Head of caudate nucleus (tissue), 42 donors: ENCODE measurements at places on chromosomes 7 and 10.
A peak's percentile ranks its signal among the peaks of the same experiment; 100 is the strongest.

DNA sequence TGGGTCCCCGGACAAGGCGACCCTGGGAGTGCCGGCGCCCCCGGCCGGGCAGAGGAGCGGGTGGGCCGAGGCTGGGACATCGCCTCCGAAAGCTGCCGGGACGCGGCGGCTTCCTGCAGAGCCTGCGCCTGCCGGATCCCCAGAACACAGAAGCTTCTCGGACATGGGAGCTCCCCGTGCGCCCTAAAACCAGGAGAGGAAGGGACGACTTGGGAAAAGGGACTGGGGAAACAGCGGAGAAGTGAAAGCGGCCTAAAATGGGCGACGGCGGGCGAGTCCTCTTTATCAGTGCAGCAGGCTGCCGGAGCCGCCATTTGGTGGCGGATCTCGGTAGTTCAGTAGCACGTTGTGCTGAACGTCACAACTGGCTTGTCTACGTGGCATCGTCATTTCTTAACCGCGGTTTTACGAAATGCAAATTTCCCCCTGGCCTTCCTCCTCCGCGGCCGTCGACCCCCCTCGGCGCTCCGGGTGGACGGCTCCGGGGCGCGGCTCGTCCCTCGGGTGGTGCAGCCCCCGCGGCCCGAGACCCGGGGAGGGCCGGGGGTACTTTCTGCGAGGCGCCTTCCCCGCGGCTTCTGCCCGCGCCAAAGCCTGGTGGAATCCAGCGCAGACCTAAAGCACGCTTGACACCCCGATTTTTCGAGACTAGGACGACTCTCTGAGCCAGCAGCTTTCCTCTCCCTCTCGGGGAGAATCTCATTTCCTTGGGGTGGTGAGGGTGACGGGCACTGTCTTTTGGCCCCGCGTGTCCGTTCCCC, 9.9 kb upstream of the SPAG6 start:
- DNase-seq: peak; percentile 51

DNA sequence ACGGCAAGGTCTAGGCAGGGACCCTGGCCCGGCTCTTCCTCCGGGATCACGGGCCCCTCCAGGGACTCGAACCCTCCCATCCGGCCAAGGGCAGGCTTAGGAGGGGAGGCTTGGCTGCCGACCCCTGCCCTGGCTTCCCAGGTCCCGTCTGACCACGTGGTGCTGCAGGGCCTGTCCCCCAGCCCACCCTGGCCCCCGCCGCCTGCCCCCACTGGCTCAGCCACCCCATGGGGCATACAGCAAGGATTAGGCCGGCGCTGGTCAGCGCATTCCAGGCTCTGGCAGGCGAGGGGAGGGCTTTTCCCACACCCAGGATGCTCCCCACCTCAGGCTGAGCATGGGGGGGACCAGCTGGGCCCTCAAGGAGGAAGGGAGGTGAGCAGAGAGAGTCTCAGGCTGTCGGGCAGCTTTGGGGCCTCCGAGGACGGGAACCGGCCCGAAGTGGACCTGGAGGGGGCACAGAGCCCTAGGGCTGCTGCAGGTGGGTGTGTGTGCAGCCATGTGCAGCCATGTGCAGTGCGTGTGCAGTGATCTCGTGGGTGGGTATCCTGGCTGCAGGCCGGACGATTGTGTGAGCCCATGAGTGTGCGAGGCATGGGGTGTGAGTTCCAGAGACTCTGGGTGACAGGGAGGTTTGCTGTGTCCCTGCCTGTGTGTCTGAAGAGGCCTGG, 713 bp upstream of the GRIFIN start:
- no peak for DNase-seq

DNA sequence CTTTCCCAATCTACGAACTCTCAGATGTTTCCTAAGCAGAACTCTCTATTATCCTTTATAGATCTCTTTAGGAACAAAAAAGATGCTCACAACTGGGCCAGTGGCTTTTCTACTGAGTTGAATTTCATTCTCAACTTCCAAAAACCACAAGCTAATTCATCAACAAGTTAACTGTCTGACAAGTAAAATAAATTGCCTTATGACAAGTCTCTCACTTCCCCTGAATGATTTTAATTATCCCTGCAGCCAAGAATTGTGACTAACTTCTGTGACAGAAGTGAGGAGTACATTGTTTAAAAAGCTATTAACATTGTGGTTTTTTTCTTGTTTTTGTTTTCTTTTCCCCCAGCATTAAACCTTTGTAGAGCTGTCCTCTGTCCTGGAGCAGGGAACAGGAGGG, 343.1 kb downstream of the HPSE2 start:
- no peak for DNase-seq

- DNase-seq: no peak
Measured at GRCh38 chr7:16563281-16564022, 36.8 kb downstream of the LRRC72 start.

DNA sequence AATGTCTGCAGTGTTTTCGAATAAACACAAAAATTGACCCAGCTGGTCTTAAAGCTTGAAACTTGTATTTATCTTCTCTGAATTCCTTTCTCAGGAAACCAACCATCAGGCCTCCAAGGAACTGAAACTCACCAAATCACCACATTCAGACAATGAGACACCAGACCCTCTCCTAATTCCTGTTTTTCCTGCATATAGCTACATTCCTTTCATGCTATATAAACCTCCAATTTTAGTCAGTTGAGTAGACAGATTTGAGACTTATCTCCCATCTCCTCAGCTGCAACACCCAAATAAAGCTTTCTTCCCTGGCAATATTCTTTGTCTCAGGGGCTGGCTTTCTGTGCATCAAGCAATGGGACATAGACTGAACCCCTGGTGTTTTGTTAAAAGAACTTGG, 317.0 kb downstream of the CACNA2D1 start:
- no peak for DNase-seq

DNA sequence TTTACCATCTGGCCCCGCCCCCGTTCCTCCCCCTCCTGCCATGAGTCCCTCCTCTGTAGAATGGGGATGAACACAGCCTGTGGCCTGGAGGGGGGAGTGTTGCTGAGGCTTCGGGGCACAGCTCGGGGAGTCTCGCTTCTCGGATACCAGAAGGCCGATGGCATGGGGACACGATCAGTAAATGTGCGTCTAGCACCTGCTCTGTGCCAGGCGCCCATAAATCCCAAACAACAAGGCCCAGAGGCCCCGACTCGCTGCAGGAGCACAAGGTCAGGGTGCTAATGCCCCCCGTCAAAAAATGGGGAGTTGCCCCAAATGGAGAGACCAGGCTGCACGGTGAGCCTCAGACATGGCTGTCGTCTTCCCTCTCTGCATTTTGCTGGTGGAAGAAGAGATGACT, 40.7 kb downstream of the JAKMIP3 start:
- no peak for DNase-seq

GRCh38 chr10:74207691-74208480, 56.9 kb downstream of the ADK start:
- no peak for DNase-seq

DNA sequence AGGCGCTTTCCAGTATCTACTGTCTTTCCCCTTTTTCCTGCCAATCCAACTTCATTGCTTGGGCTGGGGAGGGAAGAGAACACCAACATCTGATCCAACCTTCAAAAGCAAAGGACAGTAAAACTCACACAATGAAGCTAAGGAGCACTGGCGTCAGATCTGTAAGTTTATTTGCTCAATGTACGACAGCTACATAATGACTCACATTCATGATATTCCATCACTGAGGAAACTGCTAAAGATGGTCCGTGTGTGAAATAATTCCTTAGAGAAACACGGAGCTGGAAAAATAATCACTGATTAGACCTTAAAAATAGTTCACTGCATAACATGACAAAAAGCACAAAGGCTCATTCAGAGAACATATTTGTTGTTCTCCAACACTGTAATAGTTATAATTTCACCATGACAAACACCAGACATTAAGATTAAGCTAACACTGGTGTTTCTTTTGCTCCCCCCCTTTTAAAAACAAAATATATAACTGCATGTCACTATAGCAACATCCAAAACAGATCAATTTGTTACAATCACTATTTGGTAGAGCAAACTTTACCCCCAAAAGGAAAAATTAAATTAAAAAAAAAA, 24.3 kb downstream of the HSPB1 start:
- no peak for DNase-seq

GRCh38 chr7:139043823-139044812, 8.3 kb upstream of the ZC3HAV1L start:
- DNase-seq: no peak

DNA sequence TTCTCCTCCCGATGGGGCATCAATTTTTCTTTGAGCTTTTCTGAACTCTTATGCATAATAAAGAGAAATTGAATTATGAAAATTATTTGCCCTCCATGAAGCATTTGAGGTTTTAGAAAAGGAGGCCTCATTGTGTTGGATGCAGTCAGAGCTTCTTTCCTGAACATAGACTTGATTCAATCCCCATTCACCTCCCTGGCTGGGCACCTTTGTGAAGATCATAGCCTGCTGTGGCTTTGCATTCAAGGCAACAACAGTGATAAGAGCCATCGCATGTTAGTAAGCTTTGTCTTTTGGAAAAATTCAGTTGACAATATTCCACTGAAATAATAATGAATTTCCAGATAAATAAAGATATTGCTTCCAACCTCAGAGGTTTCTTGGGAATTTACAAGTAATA, 87.1 kb downstream of the TRIL start:
- DNase-seq: no peak

- no peak for DNase-seq
Measured at GRCh38 chr7:132380059-132380458, 196.2 kb downstream of the PLXNA4 start.

DNA sequence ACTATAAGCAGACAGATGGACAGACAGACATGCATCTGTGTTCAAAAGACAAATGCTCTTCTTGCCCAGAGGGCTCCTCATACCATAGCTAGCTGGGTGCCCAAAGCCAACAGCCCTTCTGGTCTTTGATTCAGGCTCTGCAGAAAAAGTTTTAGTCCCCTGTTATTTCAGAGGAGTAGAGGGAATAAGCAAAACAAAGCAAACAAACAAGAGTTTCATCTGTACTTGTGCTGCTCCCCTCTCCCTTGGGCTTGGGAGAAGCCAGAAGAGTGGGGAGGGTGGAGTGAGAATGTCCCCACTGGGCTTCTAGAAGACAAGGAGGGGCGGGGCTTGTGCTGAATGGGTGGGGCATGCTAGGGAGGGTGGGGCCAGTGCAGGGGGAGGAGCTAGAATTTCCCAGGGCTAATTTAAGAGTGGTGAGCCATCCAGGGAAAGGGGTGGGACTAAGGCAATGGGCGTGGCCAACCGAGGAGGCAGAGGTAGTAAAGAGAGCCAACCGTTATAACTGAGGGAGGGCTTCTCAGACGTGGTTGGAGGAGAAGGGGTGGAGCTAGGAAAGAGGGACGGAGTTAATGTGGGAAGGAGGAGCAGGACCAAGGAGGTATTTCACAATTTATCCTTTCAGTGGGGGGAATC, 101.2 kb upstream of the MGMT start:
- DNase-seq: no peak

GRCh38 chr7:55485501-55486191, 86.7 kb downstream of the VOPP1 start:
- no peak for DNase-seq

DNA sequence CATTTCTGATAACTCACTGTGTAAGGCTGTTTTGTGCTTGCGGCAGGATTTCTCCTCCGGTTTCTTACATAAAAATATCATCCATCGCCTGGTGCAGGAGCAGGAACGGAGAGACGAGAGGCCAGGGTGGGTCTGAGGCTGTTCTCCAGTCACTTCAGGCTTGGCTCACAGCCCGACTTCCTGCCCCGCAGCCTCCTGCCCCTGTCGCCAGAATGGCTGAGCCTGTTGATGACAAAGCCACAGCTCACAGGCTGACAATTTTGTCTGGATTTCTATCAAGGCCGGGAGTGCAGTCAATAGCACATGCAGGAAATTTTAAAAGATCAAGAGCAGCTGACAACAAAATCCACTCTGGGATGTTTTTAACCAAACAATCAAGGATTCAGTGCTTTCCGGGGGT, 229.7 kb upstream of the ZNF32 start:
- no peak for DNase-seq

DNA sequence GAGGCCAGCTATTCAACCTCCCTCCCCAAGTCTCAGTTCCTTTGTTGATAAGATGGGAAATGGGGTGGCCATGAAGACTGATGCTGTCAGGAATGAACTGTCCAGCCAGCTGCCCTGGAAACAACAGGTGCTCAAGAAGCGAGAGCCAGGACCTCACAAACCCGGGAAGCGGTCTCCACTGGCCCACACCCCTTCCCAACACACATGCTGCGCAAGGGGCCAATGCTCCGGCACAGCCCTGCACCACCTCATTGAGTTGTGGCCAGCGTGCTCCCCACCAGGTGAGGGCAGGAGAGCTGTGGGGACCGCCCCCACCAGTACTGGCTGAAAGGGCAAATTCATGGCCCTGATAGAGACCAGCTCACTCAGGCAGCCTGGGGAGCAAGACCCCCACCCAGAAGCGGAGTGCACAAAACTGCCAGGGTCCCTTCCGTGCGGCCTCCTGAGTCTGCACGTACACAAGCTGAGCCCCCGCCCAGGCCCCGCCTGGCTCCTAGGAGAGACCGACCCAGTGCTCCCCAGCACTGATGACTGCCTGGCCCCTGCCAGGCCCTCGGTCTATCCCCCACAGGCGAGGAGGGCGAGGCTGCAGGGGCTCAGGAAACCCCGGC, 216.6 kb downstream of the MAD1L1 start:
- no peak for DNase-seq

- DNase-seq: peak; percentile 74
Measured at GRCh38 chr10:7408291-7409044, 2.4 kb downstream of the SFMBT2 start.

- no peak for DNase-seq
Measured at GRCh38 chr7:1956611-1957470, 275.9 kb downstream of the MAD1L1 start.

DNA sequence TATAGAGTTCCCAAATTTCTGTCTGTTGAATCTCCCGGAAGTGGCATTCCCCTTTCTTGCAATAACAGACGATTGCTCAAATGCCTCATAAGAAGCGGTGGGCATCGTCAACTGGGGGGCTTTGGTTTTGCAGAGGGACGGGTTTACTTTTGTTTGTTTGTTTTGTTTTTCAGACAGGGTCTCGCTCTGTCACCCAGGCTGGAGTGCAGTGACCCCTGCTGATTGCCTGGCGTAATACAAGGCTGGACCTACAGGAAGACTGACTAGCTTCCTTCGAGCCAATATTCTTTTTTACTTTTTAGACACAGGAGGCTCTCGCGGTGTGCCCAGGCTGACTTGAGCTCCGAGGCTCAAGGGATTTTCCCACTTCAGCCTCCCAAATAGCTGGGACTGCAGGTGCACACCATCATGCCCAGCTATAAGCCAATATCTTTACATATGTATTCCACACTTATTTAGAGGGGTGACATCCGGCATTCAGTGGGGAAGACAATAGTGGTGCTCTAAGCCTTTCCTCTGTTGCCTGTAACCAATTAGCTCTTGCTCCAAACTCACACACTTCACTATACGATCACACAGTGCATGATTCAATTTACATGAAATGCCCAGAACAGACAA, 58.1 kb downstream of the FHIP2A start:
- DNase-seq: peak; percentile 31

GRCh38 chr7:1943933-1944618, 274.0 kb downstream of the ELFN1 start:
- DNase-seq: no peak

- DNase-seq: no peak
Measured at GRCh38 chr10:49365675-49366415, 30.0 kb downstream of the DRGX start.

- DNase-seq: no peak
Measured at GRCh38 chr7:139341776-139342226, 664 bp downstream of the FMC1 start.

GRCh38 chr10:61343796-61344195, 109.4 kb downstream of the TMEM26 start:
- no peak for DNase-seq

GRCh38 chr7:102891693-102892261, 21.0 kb upstream of the LRRC17 start:
- peak; percentile 19 for DNase-seq
